Heart right ventricle (tissue), 16 donors: ENCODE measurements at places on chromosomes 5 and 9.

GRCh38 chr5:128506643-128507042 lies 31.4 kb downstream of the FBN2 start:
- DNase-seq, result no peak

- DNase-seq, result no peak
Measured at GRCh38 chr9:97779608-97780007, 73.4 kb upstream of the FOXE1 start.

- DNase-seq, result no peak
Measured at GRCh38 chr9:93698140-93698908, 121.9 kb downstream of the PHF2 start.

- no peak for DNase-seq
Measured at GRCh38 chr5:76771705-76772405, 47.0 kb upstream of the F2RL1 start.

GRCh38 chr9:133522073-133522910 lies 2.5 kb downstream of the MYMK start:
- no peak for DNase-seq
